CD4-positive, alpha-beta T cell treated with Interleukin-21 for 1 hour (primary cell): ENCODE measurements at places on chromosomes 12 and 14.

- DNase-seq, result no peak
These were observed 285.2 kb downstream of the NAV3 start for GRCh38 chr12:78115889-78116288.

- DNase-seq, result no peak
These were observed 225.6 kb upstream of the ARID2 start for GRCh38 chr12:45503899-45504298.

DNA sequence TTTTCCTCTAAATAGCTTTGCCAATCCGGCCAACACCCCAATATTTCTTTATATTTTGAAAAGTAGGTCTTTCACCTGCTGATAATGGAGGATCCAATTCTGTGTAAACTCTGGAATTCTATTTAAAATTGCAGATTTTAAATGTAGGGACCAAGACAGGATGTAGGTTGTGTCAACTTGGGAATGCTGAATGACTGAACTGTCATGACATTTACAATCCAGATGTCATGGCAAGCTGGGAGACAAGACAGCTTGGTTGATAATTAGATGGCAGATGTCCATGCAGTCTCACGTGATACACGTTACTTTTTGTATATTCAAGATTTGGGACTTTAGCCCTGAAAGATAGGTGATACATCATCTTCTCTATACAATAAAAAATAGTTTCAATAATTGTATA lies 477.2 kb downstream of the DIO2 start:
- DNase-seq, result no peak

DNA sequence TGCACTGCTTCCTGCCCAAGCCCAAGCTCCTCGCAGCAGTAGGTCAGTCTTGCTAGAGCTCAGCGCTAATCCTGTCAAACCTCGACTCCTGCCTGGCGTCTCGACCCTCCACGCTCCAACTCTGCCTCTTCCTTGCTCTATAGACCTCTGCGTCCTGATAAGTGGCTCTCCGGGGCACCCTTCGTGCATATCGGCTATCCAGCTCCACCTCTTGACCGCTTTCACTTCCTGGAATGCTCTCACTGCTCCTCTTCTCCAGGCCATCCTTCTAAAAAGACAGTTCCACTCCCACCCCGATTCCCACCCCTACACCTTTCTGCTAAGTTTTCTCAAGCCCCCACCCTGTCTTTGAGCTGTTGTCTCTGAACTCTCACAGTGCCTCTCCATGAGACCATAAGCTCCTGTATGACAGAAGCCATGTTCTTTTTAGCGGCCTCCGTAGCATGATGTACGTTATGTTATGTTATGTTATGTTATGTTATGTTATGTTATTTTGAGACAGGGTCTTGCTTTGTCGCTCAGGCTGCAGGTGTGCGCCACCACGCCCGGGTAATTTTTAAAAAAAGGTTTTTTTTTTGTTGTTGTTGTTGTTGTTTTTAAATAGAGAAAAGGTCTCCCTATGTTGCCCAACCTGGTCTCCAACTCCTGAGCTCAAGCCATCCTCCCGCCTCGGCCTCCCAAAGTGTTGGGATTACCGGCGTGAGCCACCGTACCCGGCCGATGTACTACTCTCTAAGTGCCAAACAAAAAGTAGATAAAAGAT lies 601 bp downstream of the COX14 start:
- DNase-seq, result no peak

DNA sequence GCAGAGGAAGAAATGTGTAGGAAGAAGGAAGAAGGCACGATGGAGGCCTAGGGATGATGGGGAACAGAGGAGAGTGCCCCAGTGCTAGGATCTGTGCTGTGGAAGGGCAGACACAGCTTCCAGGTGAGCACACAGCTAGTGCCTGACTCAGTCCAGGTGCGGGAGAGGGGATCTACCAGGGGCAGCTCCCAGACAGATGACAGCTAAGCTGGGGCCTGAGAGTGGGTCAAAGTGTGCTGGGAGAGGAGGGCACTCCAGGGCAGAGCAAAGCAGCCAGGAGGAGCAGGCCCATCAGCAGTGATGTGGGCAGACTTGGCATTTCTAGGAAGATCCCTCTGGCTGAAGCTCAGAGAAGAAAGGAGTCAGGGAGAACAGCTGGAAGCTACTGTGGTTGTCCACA lies 36.7 kb downstream of the LRTM2 start:
- no peak for DNase-seq

GRCh38 chr12:93980711-93981110 lies 167.7 kb upstream of the PLXNC1 start:
- DNase-seq, result no peak

DNA sequence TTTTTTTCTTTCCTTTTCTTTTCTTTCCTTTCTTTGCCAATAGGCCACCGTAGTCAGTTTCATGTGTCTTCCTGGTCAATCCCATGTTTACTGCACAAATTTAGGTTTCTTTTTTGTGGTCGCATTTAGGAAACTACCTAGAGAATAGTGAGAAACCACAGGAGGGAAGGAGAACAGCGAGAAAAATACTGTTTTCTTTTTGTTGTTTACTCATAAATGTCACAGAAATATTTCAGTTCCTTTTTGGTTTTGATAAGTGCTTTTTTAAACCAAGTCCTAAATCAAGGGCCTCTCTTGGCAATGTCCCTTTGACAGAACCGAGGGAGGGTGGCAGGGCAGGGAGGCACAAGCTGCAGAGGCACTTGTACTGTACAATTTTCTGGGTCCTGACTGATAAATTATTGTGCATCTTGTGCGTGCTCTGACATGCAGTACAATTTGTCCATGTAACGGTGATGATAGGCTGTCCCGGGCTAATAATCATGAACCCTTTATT lies 326.1 kb downstream of the CACNA1C start:
- no peak for DNase-seq

DNA sequence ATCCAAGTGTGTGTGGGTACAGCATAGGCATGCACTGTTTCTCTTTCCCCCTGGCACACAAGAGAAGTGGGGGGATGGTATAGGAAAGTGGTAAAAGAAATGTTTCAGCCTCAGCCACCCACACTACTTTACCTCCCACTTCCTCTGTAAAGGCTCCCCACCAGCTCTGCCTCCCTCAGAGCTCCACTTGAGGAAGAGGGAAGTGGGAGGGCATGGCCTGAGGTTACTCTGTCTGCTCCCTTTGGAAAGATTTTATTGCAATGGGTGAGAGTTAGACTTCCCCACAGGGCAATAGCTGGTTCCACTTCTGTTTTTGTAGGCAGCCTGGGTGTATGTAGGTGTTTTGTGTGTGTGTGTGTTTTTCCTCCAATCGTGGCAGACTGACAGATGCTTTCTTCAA lies 145.3 kb downstream of the SSPN start:
- DNase-seq, result peak; percentile 4

- no peak for DNase-seq
These were observed 37.8 kb upstream of the C12orf75 start for GRCh38 chr12:105292705-105293104.

DNA sequence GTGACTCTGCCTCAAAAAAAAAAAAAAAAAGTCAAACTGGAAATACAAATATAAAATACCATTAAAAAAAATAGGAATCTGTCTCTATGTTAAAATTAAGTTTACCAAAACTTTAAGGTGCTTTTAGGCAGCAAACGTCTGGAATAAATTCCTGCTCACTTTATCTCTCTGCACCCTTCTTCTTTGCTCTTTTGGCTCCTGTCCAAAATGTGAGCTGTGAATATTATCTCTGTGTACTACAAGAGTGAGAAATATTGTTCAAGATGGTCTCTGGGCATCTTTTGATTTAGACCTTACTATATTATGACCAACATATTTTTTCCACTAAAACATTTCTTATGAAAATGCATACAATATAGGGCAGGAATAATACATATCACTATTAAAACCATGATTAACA lies 63.7 kb downstream of the PUS7L start:
- no peak for DNase-seq

DNA sequence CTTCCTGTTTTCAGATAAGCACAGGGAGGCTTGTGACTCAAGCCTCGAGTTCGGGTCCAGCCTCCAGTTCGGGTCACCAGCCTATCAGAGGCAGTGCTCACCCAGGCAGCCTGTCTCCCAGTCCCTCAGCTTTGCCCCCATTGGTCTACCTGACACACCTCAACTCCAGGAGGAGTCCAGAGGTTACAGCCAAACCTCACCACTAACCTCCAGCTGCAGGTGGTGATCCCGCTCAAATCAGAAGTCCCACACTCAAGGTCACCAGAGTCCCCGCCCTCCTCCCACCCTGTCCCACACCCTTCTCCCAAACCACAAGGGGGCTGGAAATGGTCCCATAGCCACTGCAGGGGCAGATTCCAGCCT lies 42.1 kb downstream of the KDM2B start:
- DNase-seq, result no peak

DNA sequence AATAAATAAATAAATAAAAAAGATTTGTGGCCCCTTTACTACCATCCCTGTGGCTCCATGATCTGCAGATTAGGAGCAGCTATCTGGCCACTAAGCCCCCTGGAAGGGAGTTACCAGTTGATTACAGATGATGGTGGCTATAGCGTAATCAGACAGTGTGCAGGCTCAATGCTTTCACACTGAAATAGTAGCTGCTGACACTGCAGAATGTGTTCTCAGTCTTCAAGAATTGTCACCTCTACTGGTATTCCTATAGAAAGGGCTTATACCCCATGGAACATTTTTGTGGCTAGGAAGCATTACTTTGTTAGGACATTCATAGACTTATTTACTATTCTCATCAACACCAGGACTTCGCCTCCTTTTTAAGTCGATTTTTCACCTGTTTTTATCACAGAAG lies 30.9 kb downstream of the DCAF4 start:
- DNase-seq, result no peak

- DNase-seq, result no peak
These were observed 171.6 kb upstream of the PTPRQ start for GRCh38 chr12:80272387-80272915.

DNA sequence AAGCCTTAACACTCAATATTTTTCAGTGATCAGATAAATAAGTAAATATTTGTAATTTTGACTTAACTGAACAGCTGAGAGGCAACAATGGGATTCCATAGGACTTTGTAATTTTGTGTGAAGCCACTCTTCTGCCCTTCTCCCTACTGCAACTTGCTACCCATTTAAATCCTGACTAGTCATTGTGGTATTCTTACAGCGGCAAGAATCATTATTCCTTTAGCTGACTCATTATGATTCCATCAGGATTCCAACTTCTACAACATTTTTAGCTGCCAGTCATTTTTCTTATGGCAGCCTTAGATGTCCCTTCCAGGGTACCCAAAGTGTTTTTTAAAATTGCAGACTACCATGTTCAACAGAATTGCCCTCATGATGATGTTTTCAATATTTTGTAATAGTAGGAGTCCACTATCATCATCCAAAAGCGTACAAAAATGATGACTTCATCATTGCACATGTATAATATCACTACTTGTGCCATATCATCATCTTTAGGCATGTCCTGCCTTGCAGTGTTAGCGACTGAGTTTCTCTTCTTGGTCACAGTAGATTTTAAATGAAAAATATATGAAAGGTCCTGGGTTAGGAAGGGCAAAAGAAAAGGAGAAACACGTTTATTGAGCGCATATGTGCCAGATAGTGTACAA lies 5.1 kb upstream of the MAGOHB start:
- no peak for DNase-seq

- DNase-seq, result peak; percentile 29
These were observed 2.4 kb downstream of the CBLN3 start for GRCh38 chr14:24426912-24427536.

GRCh38 chr12:48183091-48183875 lies at the start of gene CCDC184:
Gene CCDC184, plus strand, starts transcription at chr12:48183644. Its CDS starts 479 bp downstream, at chr12:48184123.
- DNase-seq, result peak; percentile 89

DNA sequence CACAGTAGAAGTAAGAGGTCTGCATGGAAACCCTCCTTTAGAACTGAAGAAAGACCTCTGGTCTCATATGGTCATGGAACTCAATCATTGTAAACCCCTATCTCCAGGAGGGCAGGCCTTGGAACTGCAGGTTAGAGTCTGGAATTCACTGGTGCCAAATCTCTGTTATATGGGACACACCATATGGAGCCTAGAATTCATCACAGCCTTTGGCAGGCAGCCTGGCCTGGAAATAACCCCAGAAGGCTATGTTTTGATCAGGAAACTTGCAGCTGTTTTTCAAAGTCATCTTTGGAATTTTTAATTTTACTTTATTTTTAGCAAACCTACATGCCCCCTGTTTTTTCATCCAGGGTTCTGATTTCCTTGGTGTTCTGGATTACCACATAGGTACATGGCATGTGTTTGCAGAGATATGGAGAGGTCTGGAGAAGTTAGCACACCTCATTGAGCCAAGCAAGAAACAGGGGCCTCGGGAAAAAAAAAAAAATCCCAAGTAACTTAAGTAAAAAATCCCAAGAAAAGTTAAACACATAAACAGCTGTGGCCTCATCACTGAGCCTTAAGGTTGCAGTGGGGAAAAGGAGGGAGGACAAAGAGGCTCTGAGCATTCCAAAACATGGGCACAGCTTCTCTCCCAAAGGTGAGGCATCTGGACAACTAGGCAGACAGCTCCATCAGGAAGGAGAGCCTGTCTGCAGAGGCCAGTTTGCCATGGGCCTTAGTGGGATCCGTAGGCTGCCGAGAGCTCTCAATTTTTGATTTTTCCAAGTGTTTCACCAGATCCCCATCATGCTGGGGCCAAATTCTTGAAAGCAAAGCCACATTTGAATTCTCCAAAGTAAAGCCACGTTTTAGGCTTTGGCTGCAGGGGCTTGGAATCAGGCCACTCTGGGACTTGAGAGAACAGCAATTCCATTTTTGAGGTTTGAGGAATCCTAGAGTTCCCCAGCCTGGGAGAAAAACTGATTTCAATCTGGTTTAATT lies 339.6 kb upstream of the TBX3 start:
- DNase-seq, result no peak

- no peak for DNase-seq
These were observed 5.6 kb upstream of the ST8SIA1 start for GRCh38 chr12:22340143-22340542.

DNA sequence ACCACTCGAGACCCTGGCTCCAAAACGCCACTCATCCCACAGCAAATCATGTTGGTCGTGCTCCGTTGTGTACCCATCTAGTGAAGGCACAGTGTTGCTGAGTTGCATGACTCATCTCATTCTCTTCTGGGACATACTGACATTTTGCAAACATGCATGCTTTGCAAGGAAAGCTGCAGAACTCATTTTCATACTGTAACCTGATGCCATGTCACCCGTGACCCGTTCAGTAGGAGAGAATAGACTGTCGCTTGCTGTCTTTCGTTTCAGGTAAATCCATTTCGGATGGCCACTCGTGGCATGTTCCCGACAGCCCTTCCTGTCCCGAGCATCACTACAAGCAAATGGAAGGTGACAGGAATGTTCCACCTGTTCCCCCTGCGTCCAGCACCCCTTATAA lies 78.2 kb downstream of the ESR2 start:
- DNase-seq, result no peak

DNA sequence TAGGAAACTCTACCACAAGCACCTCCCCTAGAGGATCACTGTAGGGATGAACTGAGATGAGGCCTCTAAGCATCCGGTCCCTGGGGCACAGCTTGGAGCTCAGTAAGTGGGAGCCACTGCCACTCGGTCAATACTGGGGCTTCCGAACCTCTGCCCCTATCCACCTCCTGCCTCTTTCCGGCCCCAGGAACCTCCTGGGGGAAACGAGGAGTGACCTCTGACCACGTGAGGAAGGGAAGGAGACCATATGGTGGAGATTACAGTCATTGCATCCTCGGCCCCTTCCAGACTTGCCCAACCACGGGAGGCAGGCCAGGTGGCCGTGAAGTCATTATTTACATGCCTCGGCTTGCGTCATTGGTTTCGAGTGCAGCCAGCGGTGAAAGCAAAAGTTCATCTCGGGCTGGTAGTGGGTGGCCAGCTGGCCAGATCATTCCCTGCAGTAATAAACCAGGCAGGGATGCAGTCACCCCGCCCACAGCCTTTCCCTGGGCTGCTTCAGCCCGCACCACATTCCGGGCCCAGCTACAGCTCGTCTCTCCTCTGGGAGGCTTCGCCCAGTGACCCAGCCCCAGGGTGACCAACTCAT lies 65.4 kb downstream of the C14orf132 start:
- DNase-seq, result no peak

GRCh38 chr14:24802236-24802635 lies 168.2 kb upstream of the GZMB start:
- no peak for DNase-seq
